ENCODE measurements at places on chromosomes 16 and 17. TPM values are rescaled to one million over a fixed set of nuclear protein-coding genes. Genes with fewer than 3 reads are reported as not detected.

CMTM2 gene
- total RNA-seq, result not detected

TPSG1 gene
- not detected for total RNA-seq

PRR29 gene
- total RNA-seq, result not detected

ARHGDIG gene
- not detected for total RNA-seq

TEX19 gene
- total RNA-seq, result not detected

ZSCAN10 gene
- total RNA-seq, result not detected

TSR1 gene
- total RNA-seq, result 66.1 TPM

LGALS9B gene
- not detected for total RNA-seq

SLC25A10 gene
- 61.8 TPM for total RNA-seq
